ENCODE measurements at places on chromosomes 2 and 18.

DNA sequence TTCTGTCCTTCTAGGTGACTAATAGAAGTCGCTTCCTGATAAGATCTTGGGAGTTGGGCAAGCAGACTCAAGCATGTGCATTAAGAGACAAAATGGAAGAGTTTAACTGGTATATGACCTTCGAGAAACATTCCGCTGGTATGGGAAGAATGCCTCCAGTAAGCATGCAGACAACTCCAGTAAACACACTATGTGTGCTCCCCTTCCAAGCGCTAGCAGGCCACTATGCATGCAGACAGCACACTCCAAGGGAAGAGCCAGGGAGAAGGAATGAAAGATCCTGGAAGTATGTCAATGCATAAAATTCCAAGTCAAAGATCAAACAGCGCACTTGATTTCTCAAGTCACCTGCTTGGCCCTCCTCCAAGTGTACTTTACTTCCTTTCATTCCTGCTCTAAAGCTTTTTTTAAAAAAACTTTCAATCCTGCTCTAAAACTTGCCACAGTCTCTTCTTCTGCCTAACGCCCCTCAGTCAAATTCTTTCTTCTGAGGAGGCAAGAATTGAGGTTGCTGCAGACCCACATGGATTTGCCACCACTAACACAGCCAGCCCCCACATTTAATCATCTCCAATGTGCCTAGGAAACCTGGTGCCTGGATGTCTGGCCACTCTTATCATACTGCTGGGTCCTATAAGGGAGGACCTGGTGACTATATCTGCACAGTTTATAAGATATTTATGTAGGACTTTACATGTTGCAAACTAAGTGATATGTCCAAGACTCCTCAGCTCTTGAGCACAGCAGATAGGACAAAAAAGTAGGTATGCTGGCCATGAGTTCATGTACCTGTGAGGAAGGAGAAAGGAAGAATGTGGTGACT lies 239.8 kb downstream of the PDE11A start:
- DNase-seq: no peak

GRCh38 chr2:234100686-234101085 lies 50.2 kb downstream of the SPP2 start:
- no peak for DNase-seq

DNA sequence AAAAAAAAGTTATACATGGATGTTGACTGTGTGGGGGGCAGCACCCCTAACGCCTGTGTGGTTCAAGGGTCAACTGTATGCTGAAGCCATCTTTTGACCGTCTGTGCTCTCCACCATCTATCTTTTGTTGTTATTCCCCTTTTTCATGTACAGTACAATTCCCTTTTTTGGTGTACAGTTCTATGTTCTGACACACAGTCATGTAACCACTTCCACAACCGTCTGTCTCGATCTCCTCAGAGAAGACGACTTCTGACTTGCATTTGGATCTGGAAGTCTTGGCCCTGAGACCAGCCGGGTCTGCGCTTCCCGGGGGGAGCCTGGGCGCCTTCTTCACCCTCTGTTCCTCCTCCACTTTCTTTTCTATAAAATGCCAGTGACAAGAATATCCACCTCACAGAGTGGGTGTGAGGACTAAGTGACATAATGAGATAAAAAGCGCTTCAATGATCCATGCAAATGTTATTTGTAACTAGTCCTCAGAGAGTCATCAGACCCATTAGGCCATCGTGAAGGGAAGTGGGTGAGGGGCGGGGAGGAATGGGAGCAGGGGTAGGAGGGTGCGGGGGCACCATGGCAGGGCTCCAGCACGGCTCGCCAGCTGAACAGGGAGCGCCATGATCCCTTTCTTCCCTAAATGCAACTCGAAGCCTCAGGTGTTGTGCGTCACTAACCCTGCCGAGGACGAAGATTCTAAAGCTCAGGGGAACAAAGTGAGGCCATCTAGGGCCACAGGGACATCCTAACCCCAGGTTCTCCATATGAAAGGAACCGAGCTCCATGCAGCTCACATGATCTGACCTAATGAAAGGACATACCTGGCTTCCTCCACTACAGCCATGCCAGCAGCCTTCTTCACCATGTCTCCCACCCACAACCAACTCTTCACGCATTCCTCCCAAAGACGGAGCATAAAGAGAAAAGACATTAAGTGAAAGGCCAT lies 16.6 kb downstream of the ADCY3 start:
- no peak for DNase-seq

DNA sequence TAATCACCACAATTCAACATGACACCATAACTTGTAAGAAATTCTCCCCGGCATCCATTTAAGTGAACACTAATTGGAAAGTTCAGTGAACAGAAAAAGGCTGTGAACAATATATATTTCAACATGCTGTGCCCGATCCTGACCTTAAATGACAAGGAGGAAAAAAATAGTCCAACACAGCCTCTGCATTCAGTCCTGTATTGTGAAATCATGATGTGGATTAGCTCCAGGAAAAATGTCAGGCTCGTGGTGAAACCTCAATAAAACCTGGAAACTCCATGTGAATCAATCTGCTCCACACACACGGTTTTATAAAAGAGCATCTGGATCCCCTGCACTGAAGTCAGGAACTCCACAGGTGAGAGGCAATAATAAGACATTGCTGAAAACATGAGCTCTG lies 145.4 kb upstream of the SPOPL start:
- DNase-seq: no peak

GRCh38 chr2:11762799-11763461 lies 16.5 kb downstream of the LPIN1 start:
- no peak for DNase-seq

DNA sequence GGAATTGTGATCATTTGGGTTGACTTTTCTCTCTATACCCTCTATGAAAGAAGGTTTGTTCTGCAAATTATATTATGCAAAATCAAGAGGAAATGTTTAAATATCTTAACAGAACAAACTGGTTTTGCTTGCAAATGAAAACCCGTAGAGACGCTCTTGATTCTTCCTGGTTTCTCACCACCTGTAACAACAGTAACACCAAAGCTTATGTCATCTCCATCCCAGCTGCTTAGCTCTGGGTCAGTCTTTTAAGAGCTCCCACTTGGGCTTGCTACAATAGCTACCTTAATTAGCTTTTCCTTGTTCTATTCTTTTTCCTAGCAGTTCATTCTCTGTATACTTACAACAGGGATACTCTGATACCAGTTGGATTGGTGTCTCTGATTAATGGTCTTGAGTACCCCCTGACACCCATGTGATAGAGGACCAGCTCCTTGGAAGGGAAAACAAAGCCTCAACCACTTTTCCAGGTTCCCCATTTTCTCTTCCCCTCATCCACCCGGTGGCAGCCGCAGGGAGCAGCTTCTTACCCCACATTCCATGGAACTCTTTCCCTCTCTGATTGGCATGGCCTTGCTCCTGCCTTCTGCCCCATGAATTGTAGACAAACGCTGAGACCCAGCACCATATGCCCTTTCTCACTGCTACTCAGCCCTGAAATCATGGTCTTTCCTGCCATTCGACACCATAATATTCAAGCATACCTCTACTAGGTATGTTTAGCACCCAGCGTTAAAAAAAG lies 27.7 kb downstream of the TMEM182 start:
- DNase-seq: no peak

- no peak for DNase-seq
Measured at GRCh38 chr2:133418021-133418420, 150.2 kb downstream of the NCKAP5 start.

DNA sequence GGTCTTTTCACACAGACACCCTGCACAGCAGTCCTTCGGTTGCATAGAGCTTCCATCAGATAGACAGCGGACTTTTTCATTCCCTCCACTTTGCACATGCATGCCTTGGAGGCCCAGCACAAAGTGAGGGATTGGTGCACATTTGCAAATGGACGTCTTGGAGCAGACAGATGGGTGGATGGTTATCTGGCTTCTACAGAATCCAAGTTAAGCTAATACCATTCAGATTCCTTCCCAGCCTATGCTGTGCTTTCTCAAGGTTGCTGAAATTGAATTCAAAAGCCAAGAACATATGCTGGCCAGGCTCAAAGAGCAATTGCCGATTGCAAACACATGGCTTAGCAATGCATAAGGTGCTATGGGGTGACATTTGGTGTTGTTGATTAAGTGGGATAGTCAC lies 186.4 kb downstream of the VAPA start:
- no peak for DNase-seq

DNA sequence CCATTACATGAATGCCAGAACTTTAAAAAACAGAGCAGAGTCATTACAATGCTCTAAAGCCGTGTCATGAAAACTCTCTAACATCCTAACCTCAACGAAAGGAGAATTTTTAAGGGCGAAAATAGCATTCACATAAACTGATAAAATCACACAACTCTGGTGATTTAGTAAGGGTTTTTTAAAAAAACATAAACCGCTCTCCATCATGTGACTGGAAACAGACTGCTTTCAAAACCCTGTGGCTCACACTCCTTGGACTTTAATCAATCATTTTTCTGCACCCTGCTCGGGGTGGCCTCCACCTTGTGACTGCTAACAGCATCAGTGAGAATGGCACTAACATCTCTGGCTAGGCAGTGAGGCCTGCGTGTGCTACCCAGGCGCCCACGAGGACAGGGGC lies 12.1 kb downstream of the DOCK10 start:
- DNase-seq: no peak

DNA sequence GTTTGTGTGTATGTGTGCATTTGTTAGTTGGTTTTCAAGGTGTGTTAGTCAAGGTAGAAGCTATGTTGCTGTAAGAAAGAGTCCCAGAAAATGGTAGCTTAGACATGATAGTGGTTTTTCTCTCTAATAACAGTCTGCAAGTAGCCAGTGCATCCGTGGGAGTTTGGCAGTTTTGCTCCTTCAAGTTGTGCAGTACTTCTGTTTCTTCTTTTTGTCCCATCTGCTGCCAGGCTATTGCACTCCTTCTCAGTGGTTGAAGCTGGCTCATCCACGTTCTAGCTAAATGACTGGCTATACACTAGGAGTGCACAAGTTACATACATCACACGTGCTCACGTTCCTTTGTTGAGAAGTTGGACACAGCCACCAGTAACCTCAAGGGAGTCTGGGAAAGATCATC lies 134.7 kb downstream of the ASXL3 start:
- no peak for DNase-seq

Measured in stimulated activated CD4-positive, alpha-beta T cell treated with anti-CD3 and anti-CD28 coated beads, Interleukin-1b, Interleukin-23, amount 100 ng/mL, for 1 hour (primary cell).